Spleen (tissue), 13 donors: ENCODE measurements at places on chromosomes 3 and 15. TPM values are rescaled to one million over a fixed set of nuclear protein-coding genes. Genes with fewer than 3 reads are reported as not detected.

DNA sequence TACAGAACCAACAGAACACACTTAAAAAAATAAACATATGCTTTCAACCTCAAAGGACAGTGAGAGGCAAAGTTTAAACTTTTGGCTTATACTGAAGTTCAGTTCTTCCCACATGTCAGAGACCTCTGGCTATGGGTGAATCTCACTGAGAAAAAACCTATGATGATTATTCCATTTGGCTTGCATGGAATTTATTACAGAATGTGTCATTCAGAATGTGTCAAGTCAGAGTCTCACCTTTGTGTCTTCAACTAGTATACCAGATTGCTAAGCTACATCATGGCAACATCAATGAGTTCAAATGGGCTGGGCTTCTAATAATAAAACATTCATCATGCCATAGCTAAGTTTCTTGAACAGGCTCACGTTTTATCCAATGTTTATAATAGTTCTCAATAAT is 987.0 kb downstream of the NTRK3 start:
- no peaks in the 10 kb centered on the region for H3K36me3 ChIP-seq
- no peak overlapping the region for H3K4me3 ChIP-seq
- no peaks in the 10 kb centered on the region for H3K27me3 ChIP-seq
- H3K27ac ChIP-seq = no peak overlapping the region

- peak overlapping the region; percentile 100 for H3K27ac ChIP-seq
- H3K4me3 ChIP-seq = no peak overlapping the region
- peaks cover 63% of the 10 kb centered on the region for H3K4me1 ChIP-seq
- H3K27me3 ChIP-seq = no peaks in the 10 kb centered on the region
- no peaks in the 10 kb centered on the region for H3K36me3 ChIP-seq
Observed at GRCh38 chr15:63482874-63483323, 21.5 kb upstream of the USP3 start.

- no peak overlapping the region for H3K4me3 ChIP-seq
- H3K27me3 ChIP-seq = no peaks in the 10 kb centered on the region
- peak overlapping the region; percentile 95 for H3K27ac ChIP-seq
- DNase-seq = peak; percentile 58
- H3K4me1 ChIP-seq = peaks cover 6% of the 10 kb centered on the region
Observed at GRCh38 chr3:194484614-194485013, 2.2 kb downstream of the ATP13A3 start.

- H3K27ac ChIP-seq = no peak overlapping the region
- no peak overlapping the region for H3K4me3 ChIP-seq
- no peak for DNase-seq
- peaks cover 25% of the 10 kb centered on the region for H3K36me3 ChIP-seq
Observed at GRCh38 chr3:105843994-105844393, 24.8 kb downstream of the CBLB start.

- no peak overlapping the region for H3K27ac ChIP-seq
- no peaks in the 10 kb centered on the region for H3K27me3 ChIP-seq
- no peak for DNase-seq
- no peaks in the 10 kb centered on the region for H3K36me3 ChIP-seq
- no peaks in the 10 kb centered on the region for H3K4me1 ChIP-seq
Observed at GRCh38 chr3:58946875-58947274, 103.0 kb downstream of the CFAP20DC start.

- H3K36me3 ChIP-seq = no peaks in the 10 kb centered on the region
- no peak overlapping the region for H3K4me3 ChIP-seq
- H3K27me3 ChIP-seq = no peaks in the 10 kb centered on the region
- H3K4me1 ChIP-seq = no peaks in the 10 kb centered on the region
- no peak overlapping the region for H3K27ac ChIP-seq
- no peak for DNase-seq
Observed at GRCh38 chr3:25139267-25139666, 288.8 kb upstream of the RARB start.

- H3K27me3 ChIP-seq = no peaks in the 10 kb centered on the region
- no peak overlapping the region for H3K4me3 ChIP-seq
- no peaks in the 10 kb centered on the region for H3K4me1 ChIP-seq
- H3K27ac ChIP-seq = no peak overlapping the region
- DNase-seq = no peak
Observed at GRCh38 chr15:28021281-28022039, 77.7 kb downstream of the OCA2 start.

DNA sequence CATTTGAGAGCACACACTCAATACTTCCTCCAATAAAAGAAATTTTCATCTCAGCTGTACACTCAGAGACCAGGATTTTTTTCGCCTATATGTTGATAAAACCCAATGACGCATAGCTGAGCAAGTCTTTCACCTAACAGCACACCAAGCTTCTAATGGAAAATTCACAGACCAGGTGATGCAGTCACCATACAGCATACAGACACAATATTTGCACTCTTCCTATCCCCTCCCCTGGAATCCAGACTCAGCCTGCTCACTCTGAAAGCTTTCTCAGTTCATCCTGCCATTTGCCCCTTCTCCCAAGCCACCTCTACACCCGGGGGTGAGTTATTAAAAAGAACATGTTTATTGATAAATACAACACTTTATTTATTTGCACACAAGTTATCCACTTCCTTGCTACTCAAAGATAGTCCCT is 1.7 kb downstream of the TBC1D5 start:
- DNase-seq = no peak
- H3K36me3 ChIP-seq = peaks cover under 1% of the 10 kb centered on the region
- H3K27me3 ChIP-seq = no peaks in the 10 kb centered on the region
- peak overlapping the region; percentile 95 for H3K4me3 ChIP-seq
- peak overlapping the region; percentile 95 for H3K27ac ChIP-seq

DNA sequence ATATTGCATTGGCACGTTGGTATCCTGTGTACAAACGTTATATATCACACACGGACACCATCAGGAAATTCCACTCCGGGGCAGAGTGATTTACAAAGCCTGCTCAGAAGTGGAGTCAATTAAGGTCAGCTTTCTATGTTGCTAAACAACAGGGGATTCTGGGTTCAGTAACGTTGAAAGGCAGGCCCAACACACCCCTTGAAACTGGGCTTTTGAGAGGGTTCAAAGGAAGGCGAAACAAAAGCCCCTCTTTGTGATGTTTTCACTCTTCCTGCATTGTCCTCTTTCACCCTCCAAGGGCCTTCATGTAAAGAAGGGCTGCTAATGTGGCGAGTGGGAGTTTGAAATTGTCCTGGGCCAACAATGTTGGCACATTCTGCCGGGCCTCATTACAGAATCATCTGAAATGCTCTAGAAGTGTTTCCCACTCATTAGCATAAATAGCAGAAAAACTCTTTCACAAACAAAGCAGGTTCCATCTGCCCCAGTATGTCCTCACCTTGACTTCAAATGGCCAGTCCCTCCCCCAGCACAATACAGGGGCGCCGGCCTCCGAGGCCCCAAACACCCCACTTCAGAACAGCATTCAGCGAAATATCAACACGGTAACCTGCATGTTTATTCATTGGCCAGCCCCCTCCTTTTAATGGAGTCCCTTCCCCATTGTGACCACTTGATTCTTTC is 76.4 kb downstream of the HES1 start:
- no peaks in the 10 kb centered on the region for H3K4me1 ChIP-seq
- no peak for DNase-seq

- H3K27ac ChIP-seq = no peak overlapping the region
- no peak overlapping the region for H3K4me3 ChIP-seq
- no peaks in the 10 kb centered on the region for H3K4me1 ChIP-seq
- H3K36me3 ChIP-seq = no peaks in the 10 kb centered on the region
- no peaks in the 10 kb centered on the region for H3K27me3 ChIP-seq
- DNase-seq = no peak
Observed at GRCh38 chr15:80584561-80584964, 110.5 kb upstream of the ABHD17C start.

DNA sequence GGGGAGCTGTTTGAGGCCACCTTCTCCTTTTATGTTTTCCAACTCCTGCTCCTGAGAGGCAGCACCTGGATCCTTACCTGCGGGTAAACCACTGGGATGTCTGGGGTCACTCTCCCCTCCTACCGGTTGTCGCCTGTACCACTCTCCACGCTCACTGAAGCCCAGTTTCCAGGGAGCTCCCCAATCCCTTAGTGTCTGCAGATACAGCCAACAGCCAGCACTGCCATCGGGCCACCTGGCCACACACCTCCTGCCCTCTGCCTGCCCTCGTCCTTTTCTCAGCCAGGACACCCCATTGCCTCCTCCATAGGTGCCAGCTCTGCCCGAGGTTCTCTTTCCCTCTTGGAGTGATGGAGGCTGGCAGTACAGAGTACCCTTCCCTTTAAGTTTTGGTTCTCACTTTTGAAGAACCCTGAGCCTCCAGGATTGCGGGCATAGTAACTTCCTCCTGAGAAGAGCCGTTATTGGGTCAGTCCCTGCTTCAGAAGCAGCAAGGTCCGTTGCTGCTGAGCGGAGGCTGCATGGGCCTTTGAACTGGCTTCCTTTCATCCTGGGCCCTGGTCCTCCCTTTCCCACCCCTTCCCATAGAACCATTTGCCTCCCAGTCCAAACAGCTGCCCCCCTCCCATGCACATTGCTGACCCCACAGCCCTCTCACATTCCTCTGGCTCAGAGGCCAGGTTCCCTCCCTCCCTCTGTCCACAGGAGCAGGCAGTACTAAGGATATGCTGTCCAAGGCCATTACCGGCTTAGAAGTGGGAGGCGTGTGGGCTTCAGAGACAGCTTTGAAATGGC is 30.9 kb downstream of the ARNT2 start:
- no peaks in the 10 kb centered on the region for H3K36me3 ChIP-seq
- no peak overlapping the region for H3K4me3 ChIP-seq
- peaks cover 3% of the 10 kb centered on the region for H3K27me3 ChIP-seq
- peaks cover 21% of the 10 kb centered on the region for H3K4me1 ChIP-seq
- no peak overlapping the region for H3K27ac ChIP-seq

- no peaks in the 10 kb centered on the region for H3K36me3 ChIP-seq
- no peak for DNase-seq
- H3K4me1 ChIP-seq = no peaks in the 10 kb centered on the region
- no peak overlapping the region for H3K27ac ChIP-seq
- no peaks in the 10 kb centered on the region for H3K27me3 ChIP-seq
Observed at GRCh38 chr3:177126015-177126773, 71.1 kb downstream of the TBL1XR1 start.

GRCh38 chr15:90496791-90497190 is 32.9 kb upstream of the CRTC3 start:
- no peaks in the 10 kb centered on the region for H3K27me3 ChIP-seq
- no peak overlapping the region for H3K27ac ChIP-seq
- no peaks in the 10 kb centered on the region for H3K4me1 ChIP-seq
- H3K36me3 ChIP-seq = peaks cover 100% of the 10 kb centered on the region

DNA sequence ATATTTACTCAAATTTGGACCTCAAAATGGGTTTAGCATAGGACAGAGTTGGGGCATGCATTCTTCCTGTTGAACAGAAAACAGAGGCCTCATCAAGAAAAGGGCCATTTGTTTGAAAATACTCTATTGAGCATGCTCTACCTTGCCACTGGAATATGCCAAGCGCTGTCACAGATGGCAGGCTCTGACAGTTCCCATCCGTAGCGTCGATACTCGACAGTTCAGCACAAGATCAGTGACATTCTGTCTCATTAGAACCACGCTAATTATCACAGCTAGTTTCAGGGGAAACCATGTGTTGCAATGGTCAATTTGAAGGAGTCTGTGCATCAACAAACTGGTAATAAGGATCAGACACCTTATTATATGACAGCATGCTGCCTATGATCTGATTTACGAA is 54.5 kb downstream of the SATB1 start:
- H3K4me1 ChIP-seq = no peaks in the 10 kb centered on the region
- no peak overlapping the region for H3K4me3 ChIP-seq
- no peaks in the 10 kb centered on the region for H3K36me3 ChIP-seq
- no peak for DNase-seq
- H3K27ac ChIP-seq = no peak overlapping the region

DNA sequence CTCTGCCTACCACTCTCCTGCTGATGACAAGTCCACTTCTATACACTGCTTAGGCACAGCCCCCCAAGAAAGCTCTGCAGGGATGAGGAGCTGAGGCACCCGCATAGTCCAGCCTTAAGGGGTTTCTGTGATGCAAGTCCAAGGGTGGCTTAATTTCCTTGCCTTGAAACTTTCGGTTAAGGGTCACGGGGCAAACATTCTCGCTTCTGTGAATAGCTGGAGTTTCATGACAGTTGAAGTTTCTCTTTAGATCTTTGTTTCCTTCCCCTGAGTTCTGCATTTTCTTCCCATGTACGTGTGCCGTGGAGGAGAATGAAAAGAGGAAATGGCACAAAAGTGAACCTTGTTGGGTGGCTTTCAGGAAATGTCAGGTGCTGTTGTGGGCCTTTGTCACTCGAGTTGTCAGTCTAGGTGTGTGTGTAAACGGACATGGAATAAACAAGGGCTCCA is 7.0 kb downstream of the GPR160 start:
- H3K4me1 ChIP-seq = no peaks in the 10 kb centered on the region
- no peaks in the 10 kb centered on the region for H3K27me3 ChIP-seq
- DNase-seq = peak; percentile 72
- no peak overlapping the region for H3K4me3 ChIP-seq

- no peaks in the 10 kb centered on the region for H3K4me1 ChIP-seq
- H3K27me3 ChIP-seq = no peaks in the 10 kb centered on the region
- no peak overlapping the region for H3K27ac ChIP-seq
- no peak for DNase-seq
- no peaks in the 10 kb centered on the region for H3K36me3 ChIP-seq
- no peak overlapping the region for H3K4me3 ChIP-seq
Observed at GRCh38 chr15:48059791-48060190, 61.0 kb upstream of the SLC24A5 start.

DNA sequence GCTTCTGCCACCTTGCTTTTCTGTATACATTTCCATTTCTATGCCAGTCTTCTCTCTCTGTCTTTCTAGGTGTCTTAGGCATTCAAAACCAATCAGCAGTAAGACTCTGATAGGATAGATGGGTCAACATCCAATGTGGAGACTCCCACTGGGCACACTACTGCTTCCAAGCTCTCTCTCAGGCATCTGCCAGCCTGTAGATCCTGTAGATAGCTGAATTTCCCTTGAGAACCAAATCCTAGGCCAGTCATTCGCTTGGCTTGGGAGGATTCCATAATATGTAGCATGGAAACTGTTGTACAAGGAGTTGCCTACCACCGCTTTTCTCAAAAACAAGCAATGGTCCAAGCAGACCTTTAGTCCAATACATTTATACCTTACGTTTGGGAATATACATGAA is 262.8 kb upstream of the RARB start:
- no peaks in the 10 kb centered on the region for H3K36me3 ChIP-seq
- H3K4me1 ChIP-seq = no peaks in the 10 kb centered on the region
- no peak overlapping the region for H3K27ac ChIP-seq
- no peak overlapping the region for H3K4me3 ChIP-seq
- no peak for DNase-seq
- H3K27me3 ChIP-seq = no peaks in the 10 kb centered on the region

- H3K4me3 ChIP-seq = no peak overlapping the region
- no peaks in the 10 kb centered on the region for H3K27me3 ChIP-seq
- no peak for DNase-seq
- H3K4me1 ChIP-seq = no peaks in the 10 kb centered on the region
- no peak overlapping the region for H3K27ac ChIP-seq
Observed at GRCh38 chr3:29708884-29709283, 428.0 kb downstream of the RBMS3 start.

The CHRM5 gene
- total RNA-seq = not detected

The EXD1 gene
- total RNA-seq = not detected

The FAH gene
- total RNA-seq = 24.5 TPM

The CHRFAM7A gene
- total RNA-seq = 13.3 TPM

The C3orf70 gene
- total RNA-seq = 9.9 TPM

The GRIP2 gene
- total RNA-seq = 3.7 TPM

The ARF4 gene
- 68.1 TPM for total RNA-seq

The EPHB3 gene
- 2.3 TPM for total RNA-seq

The PPM1M gene
- total RNA-seq = 48.2 TPM
